ENCODE measurements at places on chromosomes 11 and 22. TPM values are rescaled to one million over a fixed set of nuclear protein-coding genes. Genes with fewer than 3 reads are reported as not detected.
A peak's percentile ranks its signal among the peaks of the same experiment; 100 is the strongest.

GRCh38 chr11:86608251-86608799 is 64.1 kb downstream of the ME3 start:
- DNase-seq = peak; percentile 88
- no peak overlapping the region for H3K27ac ChIP-seq
- H3K27me3 ChIP-seq = no peaks in the 10 kb centered on the region
- H3K4me1 ChIP-seq = peaks cover 7% of the 10 kb centered on the region

DNA sequence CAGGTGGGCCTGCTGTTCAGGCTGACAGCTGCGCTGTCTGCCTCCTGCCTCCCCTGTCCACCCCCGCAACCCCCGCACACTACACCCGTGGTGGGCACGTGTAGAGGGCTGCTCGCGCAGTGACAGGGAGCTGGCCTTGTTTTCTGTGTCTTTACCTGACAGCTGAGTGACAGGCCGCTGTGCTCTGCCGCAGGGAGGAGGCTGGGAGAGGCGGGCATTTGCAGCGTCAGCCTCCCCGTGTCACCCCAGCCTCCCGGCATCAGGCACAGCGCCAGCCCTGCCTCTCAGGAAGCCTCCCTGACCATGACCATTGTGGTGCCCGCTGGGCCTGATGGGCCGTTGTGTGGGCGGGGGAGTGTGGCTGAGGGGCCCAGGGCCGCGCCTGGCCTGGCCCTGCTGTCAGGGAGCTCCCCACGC is 32.0 kb upstream of the RELT start:
- peaks cover 9% of the 10 kb centered on the region for H3K27me3 ChIP-seq
- no peaks in the 10 kb centered on the region for H3K4me1 ChIP-seq
- no peak for DNase-seq
- no peak overlapping the region for H3K4me3 ChIP-seq

DNA sequence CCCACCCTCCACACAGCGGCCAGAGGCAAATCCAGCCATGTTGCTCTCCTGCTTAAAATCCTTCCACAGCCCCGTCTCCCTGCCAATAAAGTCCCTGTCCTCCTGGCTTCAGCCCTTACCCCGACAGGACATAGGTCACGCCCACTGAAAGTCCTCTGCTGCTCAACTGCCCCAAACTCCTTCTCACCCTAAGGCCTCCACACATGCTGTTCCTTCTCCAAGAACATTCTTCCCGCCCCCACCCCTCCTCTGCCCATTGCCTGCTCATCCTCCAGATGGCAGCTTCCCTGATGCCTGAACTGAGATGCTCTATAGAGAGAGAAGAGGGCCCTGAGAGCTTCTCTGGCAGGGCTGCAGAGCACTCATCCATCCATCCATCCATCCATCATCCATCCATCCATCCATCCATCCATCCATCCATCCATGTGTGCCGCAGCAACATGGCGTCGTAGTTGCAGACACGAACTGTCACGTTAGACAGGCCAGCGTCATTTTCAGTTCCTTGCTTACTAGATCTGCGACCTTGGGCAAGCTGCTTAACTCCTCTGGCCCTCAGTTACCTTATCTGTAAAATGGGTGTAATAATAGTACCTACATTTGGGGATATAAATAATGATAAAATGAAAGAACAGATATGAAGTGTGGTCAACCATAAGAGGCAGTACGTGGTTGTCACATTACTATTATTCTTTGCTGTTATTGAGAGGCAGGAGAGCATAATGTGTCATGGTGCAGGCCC is 9.4 kb downstream of the NPTXR start:
- H3K4me1 ChIP-seq = no peaks in the 10 kb centered on the region
- H3K36me3 ChIP-seq = no peaks in the 10 kb centered on the region
- H3K4me3 ChIP-seq = no peak overlapping the region

DNA sequence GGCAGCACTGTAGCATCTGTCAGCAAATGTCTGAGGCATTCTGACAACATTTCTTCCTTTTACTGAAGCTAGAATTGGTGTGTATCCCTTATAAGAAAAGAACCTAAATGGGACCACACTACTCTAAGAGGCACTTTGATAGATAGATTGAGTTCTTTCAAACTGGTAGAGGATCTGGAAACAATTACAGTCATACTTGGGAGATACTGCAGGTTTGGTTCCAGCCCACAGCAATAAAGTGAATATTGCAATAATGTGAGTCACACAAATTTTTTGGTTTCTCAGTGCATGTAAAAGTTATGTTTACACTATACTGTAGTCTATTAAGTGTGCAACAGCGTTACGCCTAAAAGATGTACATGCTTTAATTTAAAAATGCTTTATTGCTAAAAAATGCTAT is 96.9 kb downstream of the SBF2 start:
- H3K4me3 ChIP-seq = no peak overlapping the region
- H3K36me3 ChIP-seq = no peaks in the 10 kb centered on the region
- H3K27me3 ChIP-seq = no peaks in the 10 kb centered on the region
- no peak overlapping the region for H3K27ac ChIP-seq
- H3K4me1 ChIP-seq = no peaks in the 10 kb centered on the region

- H3K36me3 ChIP-seq = no peaks in the 10 kb centered on the region
- peaks cover 22% of the 10 kb centered on the region for H3K27me3 ChIP-seq
- no peak for DNase-seq
- H3K4me3 ChIP-seq = peak overlapping the region; percentile 79
These were observed 1.5 kb downstream of the FEZ1 start for GRCh38 chr11:125494561-125494960.

NLRP10 gene
- total RNA-seq = not detected

DNA sequence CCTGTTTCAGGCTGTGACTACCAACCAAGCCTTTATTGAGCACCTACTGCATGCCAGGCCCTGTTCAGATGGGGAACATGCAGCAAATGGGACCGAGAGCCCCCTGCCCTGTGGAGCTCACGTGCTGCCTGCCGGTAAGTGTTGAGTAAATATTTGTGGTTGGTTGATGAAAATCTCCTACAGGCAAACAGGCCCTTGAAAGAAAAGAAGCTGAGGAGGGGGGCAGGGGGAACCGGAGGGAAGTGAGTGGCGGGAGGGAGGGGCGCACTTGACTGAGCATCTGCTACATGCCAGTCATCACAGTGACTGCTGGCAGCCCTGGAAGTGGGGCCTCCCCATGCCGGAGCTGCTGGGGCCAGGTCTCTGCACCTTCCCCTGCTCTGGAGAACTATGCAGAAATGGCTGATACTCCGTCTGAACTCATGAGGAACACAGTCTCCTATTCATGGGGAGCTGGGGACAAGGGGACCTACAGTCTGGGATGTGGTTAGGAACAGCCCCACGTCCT is 34.2 kb downstream of the MACROD1 start:
- peaks cover 24% of the 10 kb centered on the region for H3K27me3 ChIP-seq
- no peaks in the 10 kb centered on the region for H3K36me3 ChIP-seq
- peak overlapping the region; percentile 49 for H3K4me3 ChIP-seq
- H3K4me1 ChIP-seq = peaks cover 25% of the 10 kb centered on the region

GRCh38 chr11:62646825-62647608 is 604 bp upstream of the GANAB start:
- H3K4me1 ChIP-seq = no peaks in the 10 kb centered on the region
- H3K27ac ChIP-seq = no peak overlapping the region
- DNase-seq = peak; percentile 57
- H3K27me3 ChIP-seq = no peaks in the 10 kb centered on the region
- H3K4me3 ChIP-seq = no peak overlapping the region
- peaks cover 45% of the 10 kb centered on the region for H3K36me3 ChIP-seq

CHRM1 gene
- total RNA-seq = not detected

DNA sequence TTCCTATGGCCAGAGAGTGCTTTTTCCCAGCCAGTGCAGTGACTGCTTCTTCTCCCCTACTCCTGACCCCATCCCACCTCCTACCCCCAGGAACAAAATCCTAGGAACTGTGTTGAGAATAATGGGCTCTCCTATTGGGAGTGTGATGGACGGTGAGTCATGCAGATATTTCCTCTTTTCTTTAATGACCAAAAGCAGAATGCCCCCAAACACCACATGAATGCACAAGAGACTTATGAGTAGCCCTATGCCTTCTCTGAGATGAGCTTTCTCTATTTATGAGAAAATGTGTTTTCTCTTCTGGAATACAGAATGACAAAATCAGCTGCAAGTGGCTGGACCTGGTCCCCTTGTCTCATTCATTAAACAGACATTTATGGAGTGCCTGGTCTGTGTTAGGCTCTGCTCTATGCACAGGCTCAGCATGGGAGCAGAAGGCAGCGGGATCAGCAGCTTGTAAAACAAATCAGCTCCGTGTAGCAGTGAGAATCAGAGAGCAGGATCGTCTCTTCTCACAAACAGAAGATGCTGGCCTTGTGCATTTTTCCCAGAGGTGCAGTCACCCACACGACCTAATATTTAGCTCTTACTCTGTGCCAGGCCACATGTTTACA is 47.5 kb upstream of the GALNT18 start:
- no peak for DNase-seq
- H3K27ac ChIP-seq = peak overlapping the region; percentile 50
- H3K36me3 ChIP-seq = no peaks in the 10 kb centered on the region
- no peaks in the 10 kb centered on the region for H3K27me3 ChIP-seq

All from endodermal cell (in vitro differentiated cells).